T-helper 1 cell (primary cell): ENCODE measurements at places on chromosomes 6 and 20.

DNA sequence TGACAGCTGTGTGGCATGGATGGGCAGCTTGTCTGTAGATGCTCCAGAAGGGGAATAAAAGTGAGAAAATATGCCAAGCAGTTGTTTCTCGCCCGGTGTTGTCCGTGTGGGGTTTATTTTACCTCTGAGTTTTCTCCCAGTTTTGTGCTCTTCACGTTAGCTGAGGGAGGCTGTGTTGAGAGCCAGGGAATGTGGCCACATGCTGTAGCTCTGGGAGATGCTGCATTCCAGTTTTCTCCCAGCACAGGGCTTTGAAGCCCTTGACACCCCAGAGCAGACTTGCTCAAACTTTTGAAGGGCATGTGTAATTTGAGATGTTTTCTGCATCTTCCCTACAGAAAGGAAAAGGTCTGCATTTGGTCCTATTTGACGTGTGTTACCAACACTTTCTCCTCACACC is 67.7 kb downstream of the RREB1 start:
- no peak for DNase-seq

DNA sequence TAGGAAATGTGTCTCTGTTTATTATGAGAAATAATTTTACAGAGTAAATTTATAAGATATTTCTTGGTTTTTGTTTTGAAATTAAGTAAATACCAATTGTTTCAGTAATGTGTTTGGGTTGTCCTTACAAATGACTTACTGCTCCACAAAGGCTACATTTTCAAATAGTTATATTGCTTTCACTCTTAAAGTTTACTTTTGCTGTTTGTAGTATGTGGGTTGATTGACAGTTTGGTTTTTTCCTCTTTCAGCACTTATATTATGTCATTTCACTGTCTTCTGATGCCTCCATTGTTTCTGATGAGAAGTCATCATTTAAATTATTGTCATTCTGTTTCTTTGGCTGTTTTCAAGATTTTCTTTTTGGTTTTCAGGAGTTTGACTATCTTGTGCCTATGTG is 34.9 kb upstream of the SUMO4 start:
- DNase-seq: no peak

DNA sequence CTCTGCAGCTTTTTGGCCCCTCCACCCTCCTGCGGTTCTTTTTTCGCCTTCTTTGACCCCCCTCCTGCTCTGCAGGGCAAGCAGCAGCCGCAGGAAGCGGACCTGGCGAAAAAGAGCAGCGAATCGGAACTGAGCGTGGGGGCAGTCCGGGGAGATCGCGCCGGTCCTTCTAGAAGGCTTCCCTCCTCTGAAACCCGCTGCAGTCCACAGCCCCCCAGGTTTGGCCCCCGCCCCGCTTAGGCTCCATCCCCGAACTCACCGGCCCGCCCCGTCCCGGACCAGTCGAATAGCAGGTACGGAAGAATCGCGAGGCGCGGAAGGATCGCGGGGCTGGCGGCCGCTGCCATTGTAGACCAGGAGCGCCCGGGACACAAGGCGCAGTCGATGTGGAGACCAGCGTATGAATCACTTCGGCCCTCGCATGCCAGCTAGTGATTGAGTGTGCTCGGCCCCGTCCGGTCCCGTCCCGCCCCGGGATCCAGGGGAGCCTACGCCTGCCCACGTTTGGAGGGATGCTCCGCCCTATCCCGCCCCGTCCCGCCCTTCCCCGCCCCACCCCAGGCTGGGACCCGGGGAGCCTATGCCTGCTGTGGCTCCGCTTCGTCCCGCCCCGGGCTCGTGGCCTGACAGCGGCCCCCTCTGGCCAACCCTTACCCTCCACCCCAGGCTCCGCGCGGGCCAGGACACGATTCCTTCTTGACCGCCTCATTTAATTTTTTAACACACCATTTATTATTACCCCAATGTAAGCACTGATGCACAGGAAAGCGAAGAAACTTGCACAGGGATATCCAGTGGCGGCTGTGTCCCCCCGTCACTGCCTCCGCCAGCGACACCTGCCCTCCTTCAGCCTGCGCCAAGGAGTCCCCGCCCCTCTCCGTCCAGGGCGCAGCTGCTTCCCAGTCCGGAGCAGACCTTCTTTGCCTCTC is at the start of gene ULBP3:
ULBP3 (minus strand) TSS at position 402 of the 929 bp plus-strand sequence; CDS start at position 347, 55 bp downstream.
- DNase-seq: peak; percentile 52

DNA sequence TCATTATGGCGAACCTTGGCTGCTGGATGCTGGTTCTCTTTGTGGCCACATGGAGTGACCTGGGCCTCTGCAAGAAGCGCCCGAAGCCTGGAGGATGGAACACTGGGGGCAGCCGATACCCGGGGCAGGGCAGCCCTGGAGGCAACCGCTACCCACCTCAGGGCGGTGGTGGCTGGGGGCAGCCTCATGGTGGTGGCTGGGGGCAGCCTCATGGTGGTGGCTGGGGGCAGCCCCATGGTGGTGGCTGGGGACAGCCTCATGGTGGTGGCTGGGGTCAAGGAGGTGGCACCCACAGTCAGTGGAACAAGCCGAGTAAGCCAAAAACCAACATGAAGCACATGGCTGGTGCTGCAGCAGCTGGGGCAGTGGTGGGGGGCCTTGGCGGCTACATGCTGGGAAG is 22.5 kb upstream of the PRND start:
- no peak for DNase-seq

GRCh38 chr6:102085257-102085656 is 691.7 kb downstream of the GRIK2 start:
- no peak for DNase-seq

DNA sequence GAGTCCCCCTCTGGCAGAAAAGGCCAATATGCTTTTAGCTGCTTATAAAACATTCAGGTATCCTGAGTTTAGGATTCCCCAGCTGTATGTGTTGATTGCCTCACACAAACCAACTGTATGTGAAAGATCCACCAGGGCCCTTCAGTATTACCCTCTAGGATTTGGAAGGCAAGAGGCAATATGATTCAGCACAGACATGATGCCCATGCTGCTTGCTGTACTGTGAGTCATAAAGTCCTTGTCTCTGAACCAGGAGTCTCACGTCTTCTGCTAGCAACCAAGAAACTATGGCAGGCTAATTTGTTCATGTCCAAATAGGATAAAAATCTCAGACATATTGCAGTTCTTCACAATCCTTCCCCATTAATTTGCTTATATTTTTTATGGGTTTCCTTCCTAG is 789.2 kb upstream of the SLC35B3 start:
- no peak for DNase-seq

DNA sequence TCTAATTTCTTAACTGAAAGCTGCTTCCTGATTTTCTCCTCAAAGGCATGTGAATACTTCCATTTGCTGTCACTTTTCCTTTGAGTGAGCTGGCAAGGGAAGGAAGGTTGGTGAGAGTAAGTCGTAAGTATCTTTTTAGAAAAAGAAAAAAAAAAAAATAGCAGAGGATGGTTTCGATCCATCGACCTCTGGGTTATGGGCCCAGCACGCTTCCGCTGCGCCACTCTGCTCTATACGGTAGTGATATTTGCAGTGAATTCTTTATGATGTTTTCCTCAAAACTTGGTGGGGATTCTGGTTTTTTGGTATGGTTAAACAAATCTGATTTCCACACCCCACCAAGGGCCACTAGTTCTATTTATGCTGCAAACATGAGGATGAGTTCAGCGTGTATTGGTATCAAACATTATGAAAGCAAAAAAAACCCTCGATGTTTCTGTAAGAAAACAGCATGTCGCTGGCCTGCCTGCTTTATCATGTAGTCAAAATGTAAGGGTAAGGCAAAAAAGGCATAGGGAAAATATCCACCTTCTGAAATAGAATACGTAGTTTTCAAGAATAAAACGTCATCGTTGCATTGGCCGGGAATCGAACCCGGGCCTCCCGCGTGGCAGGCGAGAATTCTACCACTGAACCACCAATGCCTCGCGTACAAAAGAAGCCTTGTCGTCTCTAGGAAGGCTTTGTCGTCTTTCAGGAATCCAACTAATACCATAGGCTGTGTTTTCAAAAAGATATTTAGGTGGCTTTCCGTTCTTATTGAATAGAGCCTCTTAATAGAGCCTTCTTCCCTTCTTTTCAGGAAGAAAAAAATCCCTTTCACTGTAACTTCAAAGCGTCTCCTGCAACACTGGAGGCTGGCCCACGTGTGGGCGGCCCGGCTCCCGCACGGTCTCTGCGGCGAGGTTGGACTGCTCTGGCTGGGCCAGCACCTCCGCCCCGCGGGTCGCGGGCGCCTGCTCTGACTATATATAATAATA is 9.6 kb downstream of the OR2B2 start:
- DNase-seq: peak; percentile 59

- DNase-seq: no peak
Observed at GRCh38 chr6:158464483-158464882, 95.4 kb upstream of the TMEM181 start.

- DNase-seq: peak; percentile 7
Observed at GRCh38 chr20:49276961-49277785, 684 bp downstream of the ZNFX1 start.

DNA sequence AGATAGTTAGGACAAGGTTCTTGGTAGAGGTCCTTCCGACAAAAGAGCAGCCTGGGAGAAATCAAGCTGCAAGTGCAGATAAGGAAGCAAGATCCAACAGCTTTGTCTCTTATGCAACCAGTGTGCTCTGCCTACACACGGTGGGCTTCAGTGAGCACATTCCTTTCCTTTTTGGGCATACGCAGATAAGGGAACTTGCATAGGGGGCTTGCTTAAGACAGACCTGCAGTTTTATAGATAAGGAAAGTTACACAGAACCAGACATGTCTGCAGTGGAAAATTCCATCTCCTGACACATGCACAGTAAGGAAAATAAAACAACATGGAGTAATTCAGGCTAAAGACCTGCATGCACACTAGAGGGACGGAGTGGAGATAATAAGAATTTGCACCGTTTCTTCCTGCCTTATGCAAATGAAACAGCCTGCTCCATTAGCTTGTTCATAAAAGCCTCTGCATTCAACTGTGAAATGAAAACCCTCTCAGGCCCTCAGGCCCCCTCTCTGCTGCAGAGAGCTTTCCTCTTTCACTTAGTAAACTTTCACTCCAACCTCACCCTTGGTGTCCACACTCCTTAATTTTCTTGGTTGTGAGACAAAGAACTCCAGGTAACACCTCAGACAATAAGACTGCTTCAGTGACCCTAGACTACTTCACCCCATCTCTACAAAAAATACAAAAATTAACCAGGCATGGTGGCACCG is 97.5 kb upstream of the MYLIP start:
- no peak for DNase-seq

- no peak for DNase-seq
Observed at GRCh38 chr20:62618611-62619529, 23.4 kb upstream of the SLCO4A1 start.

GRCh38 chr6:9178071-9178470 is 742.7 kb upstream of the SLC35B3 start:
- DNase-seq: no peak

GRCh38 chr6:20812776-20813175 is 278.5 kb downstream of the CDKAL1 start:
- DNase-seq: no peak

DNA sequence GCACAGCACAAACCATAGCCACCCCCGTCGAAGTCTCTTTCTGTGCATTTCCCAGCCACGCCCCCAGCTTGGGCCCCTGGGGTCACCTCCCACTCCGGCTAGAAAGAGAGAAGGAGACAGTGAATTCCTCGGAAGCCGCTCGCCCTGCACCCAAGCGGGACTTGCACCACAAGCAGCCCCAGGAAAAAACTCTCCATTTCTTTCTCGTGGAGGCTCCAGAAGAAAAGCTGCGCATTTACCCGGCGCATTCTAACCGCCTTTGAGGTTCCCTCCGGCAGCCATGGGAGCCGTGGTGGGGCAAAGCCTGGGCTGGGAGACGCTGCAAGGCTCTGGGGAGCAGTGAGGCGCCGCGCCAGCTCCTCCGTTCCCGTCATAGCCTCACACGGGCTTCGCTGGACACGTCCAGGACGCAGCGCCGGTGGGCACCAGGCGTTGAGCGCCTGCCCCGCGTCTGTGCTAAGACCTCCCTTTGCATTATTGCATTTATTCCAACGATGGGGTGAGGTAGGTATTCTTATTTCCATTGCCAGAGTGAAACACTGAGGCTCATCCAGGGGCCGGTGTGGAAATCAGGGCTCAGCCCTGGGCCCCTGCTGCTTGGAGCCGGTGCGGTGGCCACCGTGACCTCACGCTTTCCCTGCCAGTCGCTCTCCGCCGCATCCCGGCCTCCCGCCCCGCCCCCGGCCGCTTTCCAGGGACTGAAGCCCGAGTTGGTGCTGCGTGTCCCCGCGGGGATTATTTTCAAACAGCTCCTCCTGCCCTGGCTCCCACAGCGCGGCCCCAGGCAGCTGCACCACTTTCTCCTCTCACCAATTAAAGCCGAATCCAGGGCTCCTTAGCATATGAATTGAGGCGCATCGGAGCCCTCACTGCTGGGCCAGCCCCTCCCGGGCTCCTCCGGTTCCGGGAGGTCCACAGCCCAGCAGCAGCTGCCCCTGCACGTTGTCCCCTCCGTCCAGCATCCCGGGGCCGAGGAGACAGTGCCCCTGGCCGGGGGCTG is 148.3 kb upstream of the AFDN start:
- DNase-seq: no peak

DNA sequence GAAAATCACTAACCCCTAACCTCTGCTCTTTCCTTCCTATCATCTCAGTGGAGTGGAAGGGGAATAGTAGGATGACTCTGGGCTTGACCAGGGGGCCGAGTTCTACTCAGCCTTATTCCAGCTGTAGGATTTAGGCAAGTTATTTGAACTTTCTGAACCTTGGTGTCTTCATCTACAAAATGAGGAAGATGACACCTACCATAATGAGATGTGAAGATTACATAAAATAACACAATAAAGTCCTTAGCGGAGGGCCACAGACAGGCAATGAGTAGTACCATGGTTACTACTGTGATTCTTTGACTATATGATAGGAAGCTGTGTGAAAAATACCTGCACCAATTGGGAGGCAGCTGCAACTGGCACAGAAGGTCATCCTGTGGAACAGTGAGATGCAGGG is 53.6 kb upstream of the PIM1 start:
- DNase-seq: no peak

- no peak for DNase-seq
Observed at GRCh38 chr6:166460473-166461437, 78.0 kb upstream of the MPC1 start.

GRCh38 chr6:40585651-40586269 is 1.4 kb downstream of the LRFN2 start:
- no peak for DNase-seq

DNA sequence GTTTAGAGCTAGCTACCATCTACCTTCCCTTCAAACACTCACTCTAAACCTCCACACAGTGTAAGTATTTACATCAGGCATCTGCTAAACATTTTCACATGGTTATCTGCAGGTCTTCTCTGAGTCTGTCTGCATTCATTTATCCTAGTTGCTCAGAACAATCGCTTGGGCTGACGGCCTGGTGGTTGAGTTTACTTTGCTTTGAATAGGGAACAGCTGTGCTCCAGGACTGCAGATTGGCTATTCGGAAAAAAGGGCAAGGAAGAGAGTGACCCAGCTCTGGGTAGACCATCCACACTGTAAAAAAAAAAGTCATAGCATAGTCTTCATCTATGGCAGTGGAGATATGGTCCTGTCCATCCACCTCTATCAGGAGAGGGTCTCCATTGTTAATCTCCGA is 115.3 kb upstream of the ESR1 start:
- DNase-seq: no peak

GRCh38 chr6:69627625-69628024 is 169.2 kb downstream of the LMBRD1 start:
- no peak for DNase-seq

- DNase-seq: no peak
Observed at GRCh38 chr6:8558953-8559352, 123.6 kb upstream of the SLC35B3 start.
